IPS DF 19.7 (cell line): ENCODE measurements at places on chromosomes 13 and 19.

DNA sequence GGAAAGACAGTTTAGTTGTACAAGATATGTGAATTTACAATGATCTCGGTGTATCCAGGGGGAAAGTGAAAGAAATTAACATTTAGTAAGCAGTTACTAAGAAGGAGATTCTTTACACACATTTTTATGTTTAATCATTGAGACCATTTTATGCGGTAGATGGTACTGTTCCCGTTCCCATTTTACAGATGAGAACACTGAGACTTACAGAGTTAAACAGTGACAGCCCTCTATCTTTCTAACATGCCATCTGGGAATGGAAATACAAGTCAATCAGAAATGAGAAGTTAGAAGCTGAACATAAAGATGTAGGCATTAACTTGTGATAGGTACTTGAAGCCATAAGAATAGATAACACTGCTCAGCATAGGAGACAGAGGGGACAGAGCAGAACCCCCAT, 144.9 kb downstream of the VWA8 start:
- DNase-seq, result no peak

GRCh38 chr13:32323912-32324311, 8.6 kb downstream of the BRCA2 start:
- no peak for DNase-seq

DNA sequence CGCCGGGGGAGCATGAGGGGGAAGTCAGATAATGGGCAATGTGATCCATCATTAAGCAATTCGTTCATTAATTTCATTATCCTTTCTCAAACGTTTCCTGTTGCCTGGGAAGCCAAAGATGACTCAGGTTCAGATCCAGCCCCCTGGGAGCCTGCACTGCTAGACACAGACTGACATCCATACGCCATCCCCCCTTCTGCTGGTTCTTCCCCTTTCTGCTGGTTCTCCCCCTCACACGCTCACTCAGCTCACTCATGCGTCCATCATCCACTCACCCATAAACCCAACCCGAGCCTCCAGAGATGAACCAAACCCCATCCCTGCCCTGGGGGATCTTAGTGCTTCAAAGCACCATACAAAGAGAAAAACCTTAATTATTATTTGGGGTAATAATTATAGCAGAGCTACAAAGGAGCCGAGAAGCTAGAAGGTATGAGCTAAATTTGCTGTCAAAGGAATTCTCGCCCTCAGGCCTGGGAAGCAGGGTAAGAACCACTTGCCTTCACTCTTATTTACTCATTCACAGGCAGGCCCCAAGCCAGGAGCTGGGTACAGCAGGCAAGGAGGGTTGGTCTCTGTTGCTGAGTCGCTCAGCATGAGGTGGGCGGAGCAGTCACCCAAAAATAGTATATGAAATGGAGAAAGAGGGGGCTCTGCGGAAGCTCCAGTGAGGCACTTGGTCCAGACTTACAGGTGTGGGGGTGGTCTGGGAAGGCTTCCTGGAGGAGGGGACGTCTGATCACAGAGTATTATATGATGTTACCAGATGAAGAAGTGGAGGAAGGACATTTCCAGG, 7.0 kb upstream of the ZNF444 start:
- no peak for DNase-seq

- no peak for DNase-seq
Observed at GRCh38 chr13:26529441-26529840, 28.0 kb upstream of the WASF3 start.

DNA sequence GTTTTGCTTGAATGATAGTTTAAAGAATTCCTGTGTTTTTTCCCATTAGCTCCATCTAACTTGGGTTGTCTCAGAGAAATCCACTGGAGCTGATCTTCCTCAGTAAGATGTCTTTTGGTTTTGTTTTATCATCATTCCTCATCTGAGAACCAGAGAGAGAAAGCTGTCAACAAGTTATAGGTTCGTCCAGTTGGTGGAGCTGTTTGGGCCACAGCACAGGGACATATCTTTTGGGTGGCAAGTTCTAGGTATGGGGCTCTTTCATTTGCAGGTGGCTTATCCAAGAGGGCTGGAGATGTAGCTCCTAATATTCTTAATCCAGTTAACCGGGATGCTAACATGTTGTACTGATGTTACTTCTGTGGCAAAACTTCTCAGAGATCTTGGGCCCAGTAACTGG, 174.2 kb downstream of the KCNRG start:
- DNase-seq, result no peak
